Stimulated activated CD4-positive, alpha-beta T cell treated with anti-CD3 and anti-CD28 coated beads, Interleukin-2, amount 100 ng/mL, for 48 hours (primary cell): ENCODE measurements at places on chromosomes 7 and 10.

DNA sequence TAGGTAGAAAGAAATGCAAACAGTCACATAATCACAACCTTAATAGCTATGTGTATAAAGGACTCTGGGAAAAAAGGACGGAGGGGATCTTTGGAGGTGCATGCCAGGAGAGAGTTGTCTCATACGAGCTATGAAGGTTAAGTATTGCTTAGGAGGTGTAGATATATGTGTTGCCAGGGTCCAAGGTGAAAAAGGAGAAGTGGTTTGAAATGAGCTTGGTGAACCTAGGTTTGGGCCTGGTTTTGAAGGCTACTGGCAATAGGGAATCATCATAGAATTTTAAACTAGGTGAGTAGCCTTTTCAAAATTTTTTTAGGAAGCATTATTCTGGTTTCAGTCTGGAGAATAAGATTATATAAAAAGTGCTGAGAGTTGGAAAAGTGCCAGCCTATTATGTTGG, 336.8 kb downstream of the AUTS2 start:
- DNase-seq = no peak

DNA sequence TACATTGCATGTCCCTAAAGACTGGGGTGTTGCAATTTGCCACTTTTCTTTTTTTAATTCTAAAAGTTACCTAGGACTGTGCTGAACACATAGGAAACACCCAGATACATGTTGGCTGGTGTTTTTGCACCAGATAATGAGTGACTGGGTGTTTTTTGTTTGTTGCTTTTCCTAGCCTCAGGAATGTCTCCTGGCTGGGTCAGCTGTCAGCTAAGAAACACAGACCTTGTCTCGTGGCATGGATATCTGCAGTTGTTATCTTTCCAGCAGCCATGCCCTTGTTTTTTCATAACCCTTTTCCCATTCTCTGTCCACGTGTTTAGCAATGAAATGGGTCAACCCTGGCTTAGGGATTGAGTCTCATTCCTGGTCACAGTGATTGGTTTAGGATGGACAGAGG, 433.9 kb upstream of the ZMIZ1 start:
- DNase-seq = no peak

DNA sequence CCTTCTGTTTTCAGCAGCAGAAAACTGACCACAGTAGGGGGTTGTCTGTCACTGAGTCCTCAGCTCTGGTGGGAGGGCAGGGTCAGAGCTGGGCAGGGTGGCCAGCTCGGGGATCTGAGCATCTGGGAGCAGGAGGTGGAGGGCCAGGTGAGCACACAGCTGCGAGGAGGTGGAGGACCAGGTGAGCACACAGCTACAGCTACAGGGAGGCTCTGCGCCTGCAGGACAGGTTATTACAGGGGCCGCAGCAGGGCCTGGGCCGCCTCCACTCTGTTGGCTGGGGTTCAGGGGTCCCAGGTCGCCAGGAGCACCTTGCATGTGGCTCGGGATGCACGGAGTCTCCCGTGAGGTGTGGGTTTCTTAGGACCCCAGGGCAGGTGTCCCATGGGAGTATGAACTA, 52.4 kb upstream of the PRKAR1B start:
- DNase-seq = no peak

- DNase-seq = no peak
Measured at GRCh38 chr10:10623958-10624566, 393.6 kb upstream of the CELF2 start.

DNA sequence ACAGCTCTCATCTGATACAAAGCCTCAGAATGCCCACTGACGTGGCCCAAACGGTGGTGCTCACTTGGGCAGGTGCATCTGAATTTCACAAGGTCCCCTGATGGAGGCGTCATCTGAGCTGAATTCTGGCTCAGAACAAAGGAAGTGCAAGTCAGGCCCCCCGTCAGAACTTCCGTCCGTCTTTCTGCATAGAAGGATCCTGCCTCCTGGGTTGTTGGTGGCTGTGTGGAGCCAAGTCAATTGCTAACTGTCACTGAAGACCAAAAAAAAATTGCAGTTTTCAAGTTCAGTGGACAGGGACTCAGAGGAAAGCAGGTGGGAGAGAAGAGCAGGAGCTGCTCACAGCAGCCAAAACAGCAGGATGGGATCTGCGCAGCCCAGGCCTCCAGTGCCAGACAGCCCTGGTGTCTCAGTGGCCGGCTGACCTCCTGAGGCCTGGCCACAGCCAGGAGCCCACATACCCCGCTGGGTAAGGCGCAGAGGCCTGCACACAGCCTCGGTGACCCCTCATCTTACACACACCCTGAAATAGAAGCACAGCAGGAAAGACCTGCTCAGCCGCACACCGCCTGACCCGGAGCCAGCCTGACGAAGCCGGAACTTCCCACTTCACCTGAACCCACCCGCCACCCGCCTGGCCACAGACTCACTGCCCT, 49.4 kb downstream of the PYROXD2 start:
- no peak for DNase-seq

- DNase-seq = no peak
Measured at GRCh38 chr7:27640884-27641574, 21.7 kb downstream of the HIBADH start.

- DNase-seq = no peak
Measured at GRCh38 chr10:62326176-62326575, 48.0 kb upstream of the ZNF365 start.

DNA sequence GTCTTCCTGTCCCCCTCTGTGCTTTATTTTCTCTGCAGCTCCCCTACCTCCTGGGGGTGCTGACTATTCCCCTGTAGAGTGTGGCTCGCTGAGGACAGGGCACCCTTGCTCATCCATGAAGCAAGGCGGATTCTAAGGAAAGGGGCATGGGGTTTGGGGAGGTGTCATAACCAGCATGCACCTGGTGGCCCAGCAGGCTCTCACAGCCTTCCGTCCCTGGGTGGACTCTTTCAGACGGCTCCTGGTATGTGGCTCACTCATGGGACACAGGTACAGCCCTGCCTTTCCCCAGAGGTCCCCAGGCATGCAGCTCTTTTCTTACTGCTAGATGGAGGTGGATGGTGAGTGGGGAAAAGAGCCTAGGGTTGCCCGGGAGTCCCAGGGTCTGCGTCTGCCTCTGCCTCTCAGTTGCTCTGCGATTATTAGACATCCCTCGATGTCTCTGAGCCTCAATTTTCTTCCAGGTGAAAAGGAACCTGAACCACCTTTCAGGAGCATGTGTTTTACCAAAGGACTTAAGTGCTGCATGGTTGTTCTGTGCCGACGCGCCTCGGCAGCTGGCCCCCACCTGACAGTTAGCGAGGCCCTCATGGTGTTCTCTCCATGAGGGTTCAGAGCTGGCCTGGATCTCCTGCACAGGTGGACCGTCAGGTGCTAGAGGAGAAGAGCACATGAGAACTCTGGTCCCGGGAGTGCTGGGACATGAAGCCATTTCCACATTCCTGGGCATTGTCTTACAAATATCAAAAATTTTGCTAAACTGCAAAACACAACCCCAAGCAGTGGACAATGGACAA, 172.5 kb upstream of the SHH start:
- no peak for DNase-seq
